ENCODE measurements at places on chromosomes 12 and 14.
A peak's percentile ranks its signal among the peaks of the same experiment; 100 is the strongest.

- DNase-seq, result peak; percentile 10
These were observed 31.1 kb downstream of the APPL2 start for GRCh38 chr12:105204916-105205315.

DNA sequence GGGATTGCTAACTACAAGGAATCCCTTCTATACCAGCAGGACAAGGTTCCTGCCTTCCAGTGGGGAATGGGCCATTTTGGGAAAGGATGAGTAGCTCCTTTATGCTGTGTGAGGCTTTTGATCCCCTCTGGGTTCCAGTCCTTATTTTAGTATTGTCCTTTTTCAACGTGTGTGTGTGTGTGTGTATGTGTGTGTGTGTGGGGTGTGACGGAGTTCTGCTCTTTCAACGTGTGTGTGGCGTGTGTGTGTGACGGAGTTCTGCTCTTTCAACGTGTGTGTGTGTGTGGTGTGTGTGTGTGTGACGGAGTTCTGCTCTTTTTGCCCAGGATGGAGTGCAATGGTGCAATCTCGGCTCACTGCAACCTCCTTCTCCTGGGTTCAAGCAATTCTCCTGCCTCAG is 27.4 kb downstream of the RAB35 start:
- no peak for DNase-seq

DNA sequence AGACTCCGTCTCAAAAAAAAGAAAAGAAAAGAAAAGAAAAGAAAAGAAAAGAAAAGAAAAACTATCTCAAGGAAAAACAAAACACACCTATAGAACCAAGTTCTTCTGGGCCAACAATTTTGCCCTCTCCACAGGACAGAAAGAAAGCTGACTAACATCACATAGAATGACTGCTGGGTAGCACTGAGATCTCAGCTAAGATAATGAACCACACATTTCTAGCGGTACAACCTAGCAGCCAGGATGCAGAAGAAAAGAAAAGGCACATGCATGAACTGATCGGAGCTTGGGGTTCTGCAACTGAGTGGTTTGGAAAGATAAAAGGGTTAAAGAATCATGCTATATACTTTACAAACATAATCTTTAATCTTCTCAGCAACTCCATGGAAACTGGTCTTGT is 19.5 kb downstream of the TMED10 start:
- no peak for DNase-seq

DNA sequence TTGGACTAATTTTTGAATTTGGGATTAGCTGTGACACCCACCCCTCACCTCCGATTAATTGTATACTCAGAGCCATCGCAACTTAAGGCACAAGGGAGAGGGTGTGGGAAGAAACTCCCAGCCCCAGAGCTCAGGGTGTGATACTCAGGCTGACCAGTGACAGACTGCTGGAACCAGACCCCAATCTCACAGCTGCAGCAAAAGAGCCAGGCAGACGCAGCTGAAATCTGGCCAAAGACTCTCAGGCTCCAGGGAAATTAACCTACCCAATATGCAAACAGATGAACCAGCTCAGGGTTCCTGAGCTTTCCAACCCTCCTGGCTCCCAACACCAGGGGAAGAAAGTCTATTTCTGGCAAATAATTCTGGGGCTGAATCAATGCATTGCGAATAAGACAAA is 30.5 kb downstream of the ANAPC7 start:
- no peak for DNase-seq

- no peak for DNase-seq
These were observed 469.6 kb downstream of the RGS6 start for GRCh38 chr14:72401632-72402376.

GRCh38 chr12:130742716-130743115 is 26.6 kb upstream of the RIMBP2 start:
- no peak for DNase-seq

GRCh38 chr14:98412431-98412830 is 859.6 kb downstream of the BCL11B start:
- DNase-seq, result no peak

- no peak for DNase-seq
These were observed 9.0 kb downstream of the KIF5A start for GRCh38 chr12:57558864-57559263.

- peak; percentile 98 for DNase-seq
These were observed 78.0 kb downstream of the ARL6IP4 start for GRCh38 chr12:123058481-123058880.

GRCh38 chr12:108939594-108939993 is 59.7 kb downstream of the DAO start:
- no peak for DNase-seq

DNA sequence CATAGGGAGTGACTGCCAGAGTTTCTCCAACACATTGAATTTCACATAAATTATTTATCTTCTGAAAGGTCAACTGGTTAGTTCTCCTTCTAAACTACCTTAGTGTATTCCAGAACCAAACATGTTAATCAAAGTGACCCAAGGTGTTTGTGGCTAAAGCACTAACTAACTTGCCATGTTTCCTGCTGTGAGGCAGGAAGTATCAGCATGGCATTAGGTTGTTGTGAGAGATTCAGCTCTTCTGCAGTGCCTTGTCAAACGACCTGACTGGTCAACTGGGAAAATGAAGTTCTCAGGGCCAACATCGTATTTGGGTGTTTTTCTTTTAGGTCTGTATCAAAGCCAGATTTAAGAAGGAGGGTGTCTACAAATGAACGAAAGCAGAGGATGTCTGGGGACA is 448.1 kb downstream of the APAF1 start:
- DNase-seq, result no peak

GRCh38 chr12:56267443-56268071 is 815 bp downstream of the COQ10A start:
- no peak for DNase-seq

DNA sequence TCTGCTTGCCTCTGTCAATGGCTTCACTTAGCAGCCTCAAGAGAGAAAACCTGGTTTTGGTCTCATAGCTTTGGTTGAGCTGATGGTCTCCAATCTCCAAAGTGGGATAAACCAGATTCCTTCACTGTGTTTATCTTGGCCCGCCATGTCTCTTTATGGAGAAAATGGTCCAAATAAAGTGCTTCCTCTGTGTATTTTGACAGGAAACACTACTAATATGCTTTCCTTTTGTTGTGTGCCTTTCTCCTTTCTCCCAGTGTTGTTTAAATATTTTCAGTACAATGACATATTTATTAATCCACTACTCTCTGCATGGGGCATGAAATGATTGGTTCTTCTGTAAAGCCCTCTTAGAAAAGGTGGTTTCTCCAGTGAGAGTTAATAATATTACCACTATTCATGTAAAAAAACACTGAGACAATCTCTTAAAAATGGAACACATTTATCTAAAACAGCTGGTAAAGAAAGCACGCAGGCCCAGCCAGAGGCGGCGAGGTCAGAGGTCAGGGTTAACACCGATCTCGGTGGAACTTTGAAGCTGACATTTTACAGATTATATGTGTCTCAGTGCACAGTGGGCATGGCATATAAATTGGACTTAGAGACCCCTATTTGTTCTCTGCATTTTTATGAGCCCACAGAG is 24.2 kb downstream of the TMEM30B start:
- DNase-seq, result no peak

- no peak for DNase-seq
These were observed 5.6 kb downstream of the DDX47 start for GRCh38 chr12:12818701-12819100.

DNA sequence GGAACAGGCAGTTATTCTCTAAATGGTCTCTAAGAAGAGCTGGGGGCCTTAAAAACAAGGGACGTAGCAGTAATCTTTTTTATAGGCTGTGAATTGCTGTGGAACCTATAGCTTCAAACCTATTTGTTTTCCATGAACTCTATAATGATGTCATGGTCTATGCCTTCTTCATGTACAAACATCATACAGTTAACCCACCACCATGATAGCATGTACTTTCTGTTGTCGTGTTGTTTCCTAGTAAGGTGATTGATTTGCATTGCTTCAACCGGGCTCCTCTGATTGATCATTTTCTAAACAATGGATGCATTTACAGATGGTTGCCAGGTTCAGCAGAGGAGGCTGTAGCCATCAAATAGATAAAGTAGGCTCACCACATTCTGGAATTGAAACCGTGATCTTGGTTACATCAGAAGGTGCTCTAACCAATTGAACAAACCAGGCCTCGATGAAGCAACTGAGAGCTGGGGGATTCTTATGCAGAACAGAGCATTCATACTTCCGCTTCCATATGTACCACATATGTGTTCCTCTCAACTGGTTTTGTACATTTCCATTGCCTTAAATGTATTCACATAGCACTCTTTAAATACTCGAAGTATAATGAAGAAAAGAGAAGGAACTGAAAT is 25.6 kb upstream of the PCNX1 start:
- no peak for DNase-seq
